ENCODE measurements at places on chromosomes 13 and 19. TPM values are rescaled to one million over a fixed set of nuclear protein-coding genes. Genes with fewer than 3 reads are reported as not detected.

- no peaks in the 10 kb centered on the region for H3K27me3 ChIP-seq
- no peaks in the 10 kb centered on the region for H3K36me3 ChIP-seq
- H3K27ac ChIP-seq: no peak overlapping the region
- no peak overlapping the region for H3K4me3 ChIP-seq
- peaks cover 9% of the 10 kb centered on the region for H3K4me1 ChIP-seq
These were observed 68.4 kb downstream of the TEX26 start for GRCh38 chr13:31000889-31001288.

DNA sequence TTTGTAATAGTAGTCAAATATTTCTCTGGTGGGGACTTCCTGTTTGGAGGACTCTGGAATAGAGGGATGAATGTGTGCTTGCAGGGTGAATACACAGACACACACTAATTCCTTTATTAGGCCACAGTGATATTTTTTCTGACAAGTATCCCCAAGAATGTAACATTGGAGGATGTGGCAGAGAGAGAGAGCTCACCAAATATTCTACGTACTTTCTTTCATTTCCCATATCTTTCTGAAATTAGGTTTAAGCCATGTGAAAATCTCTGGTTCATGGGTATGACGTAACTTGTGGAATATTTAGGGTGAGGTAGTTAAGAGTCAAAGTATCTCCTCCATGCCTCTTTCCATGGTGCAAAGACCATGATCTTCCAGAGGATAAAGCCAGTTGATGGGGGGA lies 463.4 kb downstream of the DIAPH3 start:
- H3K4me1 ChIP-seq: no peaks in the 10 kb centered on the region
- no peak overlapping the region for H3K27ac ChIP-seq
- DNase-seq: no peak
- no peaks in the 10 kb centered on the region for H3K27me3 ChIP-seq
- no peak overlapping the region for H3K4me3 ChIP-seq

GRCh38 chr19:5684694-5685430 lies 4.0 kb downstream of the HSD11B1L start:
- H3K4me3 ChIP-seq: no peak overlapping the region
- H3K27me3 ChIP-seq: no peaks in the 10 kb centered on the region
- H3K27ac ChIP-seq: no peak overlapping the region
- DNase-seq: no peak
- H3K36me3 ChIP-seq: no peaks in the 10 kb centered on the region
- H3K4me1 ChIP-seq: peaks cover 54% of the 10 kb centered on the region

ZNF723 gene
- not detected for total RNA-seq

POSTN gene
- 1.0 TPM for total RNA-seq

All from spleen (tissue), 13 donors.